GM03348 (cell line): ENCODE measurements at places on chromosomes 1 and 21.

GRCh38 chr21:33070998-33071769 lies 1.2 kb downstream of the OLIG1 start:
- DNase-seq = peak; percentile 14

GRCh38 chr1:81029266-81029665 lies 771.5 kb upstream of the ADGRL2 start:
- no peak for DNase-seq

GRCh38 chr1:65258106-65258505 lies 51.2 kb upstream of the DNAJC6 start:
- DNase-seq = no peak

GRCh38 chr1:99648107-99648506 lies 2.2 kb downstream of the PALMD start:
- DNase-seq = no peak

GRCh38 chr1:3625151-3625907 lies 514 bp downstream of the TPRG1L start:
- peak; percentile 63 for DNase-seq

- DNase-seq = no peak
These were observed 333.4 kb downstream of the CHRM3 start for GRCh38 chr1:239719642-239720258.
